Tibial nerve (tissue), 4 donors: ENCODE measurements at places on chromosomes 12 and 14. TPM values are rescaled to one million over a fixed set of nuclear protein-coding genes. Genes with fewer than 3 reads are reported as not detected.
A peak's percentile ranks its signal among the peaks of the same experiment; 100 is the strongest.

Gene PLEKHH1
- total RNA-seq = 2.4 TPM

Gene PRKCH
- 26.4 TPM for total RNA-seq

GRCh38 chr12:64173456-64173855 is 48.6 kb downstream of the KICS2 start:
- no peaks in the 10 kb centered on the region for H3K4me1 ChIP-seq
- no peak overlapping the region for H3K4me3 ChIP-seq
- no peak overlapping the region for H3K27ac ChIP-seq

GRCh38 chr14:31947076-31947475 is 130.0 kb upstream of the ARHGAP5 start:
- no peak for DNase-seq
- H3K36me3 ChIP-seq = no peaks in the 10 kb centered on the region
- no peak overlapping the region for H3K27ac ChIP-seq
- H3K4me1 ChIP-seq = peaks cover 10% of the 10 kb centered on the region

DNA sequence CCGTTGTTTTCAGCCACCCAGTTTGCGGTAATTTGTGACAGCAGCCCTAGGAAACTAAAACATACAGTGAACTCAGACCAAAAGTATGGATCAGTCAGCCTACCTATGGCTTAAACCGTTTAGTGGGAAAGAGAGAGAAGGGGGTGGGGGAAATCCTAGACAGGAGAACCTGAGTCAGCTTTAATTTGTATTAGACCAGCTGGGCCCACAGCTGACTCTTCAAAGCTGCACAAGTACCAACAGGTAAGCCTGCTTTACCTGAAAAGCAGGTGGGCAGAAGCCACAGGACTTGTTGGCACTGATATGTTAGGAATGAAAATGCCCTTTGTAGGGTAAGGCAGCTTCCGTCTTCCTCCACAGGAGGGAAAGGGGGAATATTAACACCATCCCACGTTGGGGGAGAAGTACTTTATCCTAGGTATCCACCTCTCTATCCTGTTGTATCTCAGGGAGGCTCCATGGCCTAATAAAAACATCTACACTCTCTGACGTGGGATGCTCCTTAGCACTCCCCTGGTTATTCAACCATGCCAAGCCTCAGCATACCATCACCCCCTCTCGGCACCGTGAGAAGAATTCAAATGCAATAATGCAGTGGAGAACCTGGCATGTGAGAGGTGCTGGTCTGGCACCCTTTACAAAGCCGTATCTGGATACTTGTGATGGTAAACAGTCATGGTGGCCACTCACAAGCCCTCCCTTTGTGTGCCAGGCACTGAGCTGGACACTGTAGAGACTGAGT is 70.3 kb downstream of the STON2 start:
- no peak overlapping the region for H3K4me3 ChIP-seq
- H3K27ac ChIP-seq = peak overlapping the region; percentile 70
- H3K4me1 ChIP-seq = no peaks in the 10 kb centered on the region
- H3K36me3 ChIP-seq = no peaks in the 10 kb centered on the region
- H3K27me3 ChIP-seq = no peaks in the 10 kb centered on the region
